ENCODE measurements at places on chromosomes 2 and 18. TPM values are rescaled to one million over a fixed set of nuclear protein-coding genes. Genes with fewer than 3 reads are reported as not detected.

C2orf92 gene
- 1.5 TPM for total RNA-seq

GCG gene
- total RNA-seq = 0.14 TPM

AMER3 gene
- not detected for total RNA-seq

DSG1 gene
- not detected for total RNA-seq

ACAA2 gene
- total RNA-seq = 74.5 TPM

SPEG gene
- total RNA-seq = 3.7 TPM

SPATA3 gene
- total RNA-seq = not detected

ZSWIM2 gene
- total RNA-seq = 0.09 TPM

ARHGAP28 gene
- total RNA-seq = 10.5 TPM

AGXT gene
- not detected for total RNA-seq

DUSP19 gene
- 3.8 TPM for total RNA-seq

STARD6 gene
- not detected for total RNA-seq

POMC gene
- total RNA-seq = 0.57 TPM

RIOK3 gene
- 76.2 TPM for total RNA-seq

C2orf78 gene
- not detected for total RNA-seq

UCN gene
- total RNA-seq = 0.14 TPM

KATNAL2 gene
- 3.6 TPM for total RNA-seq

TOGARAM2 gene
- total RNA-seq = 0.14 TPM

INHA gene
- 0.46 TPM for total RNA-seq

COPS7B gene
- 14.4 TPM for total RNA-seq
